ENCODE measurements at places on chromosomes 6 and 20.

GRCh38 chr6:31362751-31363150 lies 5.8 kb upstream of the HLA-B start:
- DNase-seq = no peak

DNA sequence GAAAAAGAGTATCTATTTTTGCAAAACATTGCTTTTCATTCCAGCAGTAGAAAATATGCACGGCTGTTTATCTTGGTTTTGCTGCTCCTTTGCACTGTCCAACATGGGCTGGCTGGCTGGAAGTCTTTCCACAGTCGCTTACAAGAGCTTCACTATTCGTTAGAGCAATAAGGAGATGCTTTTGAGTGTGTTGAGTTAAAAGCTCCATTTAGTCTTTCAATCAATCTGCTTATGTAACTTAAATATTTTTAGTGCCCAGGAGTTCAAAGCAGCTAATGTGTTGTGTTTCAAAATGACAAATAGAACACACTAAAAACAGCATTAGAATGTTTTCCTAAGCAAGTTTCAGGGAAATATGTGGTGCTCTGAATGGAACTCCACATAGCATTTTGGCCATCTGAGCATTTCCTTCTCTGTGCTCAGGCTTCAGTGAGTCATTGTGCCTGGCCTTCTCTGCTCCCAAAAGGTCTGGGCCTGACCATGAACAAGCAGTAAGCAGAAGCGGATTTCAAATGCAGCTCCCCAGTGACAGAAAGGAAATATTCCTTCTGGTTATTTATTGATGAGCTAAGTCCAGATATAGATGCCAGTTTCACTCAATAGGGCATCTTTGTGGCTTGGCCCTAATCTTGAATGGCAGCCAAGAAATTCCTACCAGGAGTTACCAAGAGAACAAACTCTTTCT lies 580.3 kb downstream of the TENT5A start:
- no peak for DNase-seq

- no peak for DNase-seq
These were observed 25.1 kb upstream of the KIAA0408 start for GRCh38 chr6:127484212-127484863.

- DNase-seq = no peak
These were observed 301.5 kb downstream of the CLIC5 start for GRCh38 chr6:45714006-45714730.

DNA sequence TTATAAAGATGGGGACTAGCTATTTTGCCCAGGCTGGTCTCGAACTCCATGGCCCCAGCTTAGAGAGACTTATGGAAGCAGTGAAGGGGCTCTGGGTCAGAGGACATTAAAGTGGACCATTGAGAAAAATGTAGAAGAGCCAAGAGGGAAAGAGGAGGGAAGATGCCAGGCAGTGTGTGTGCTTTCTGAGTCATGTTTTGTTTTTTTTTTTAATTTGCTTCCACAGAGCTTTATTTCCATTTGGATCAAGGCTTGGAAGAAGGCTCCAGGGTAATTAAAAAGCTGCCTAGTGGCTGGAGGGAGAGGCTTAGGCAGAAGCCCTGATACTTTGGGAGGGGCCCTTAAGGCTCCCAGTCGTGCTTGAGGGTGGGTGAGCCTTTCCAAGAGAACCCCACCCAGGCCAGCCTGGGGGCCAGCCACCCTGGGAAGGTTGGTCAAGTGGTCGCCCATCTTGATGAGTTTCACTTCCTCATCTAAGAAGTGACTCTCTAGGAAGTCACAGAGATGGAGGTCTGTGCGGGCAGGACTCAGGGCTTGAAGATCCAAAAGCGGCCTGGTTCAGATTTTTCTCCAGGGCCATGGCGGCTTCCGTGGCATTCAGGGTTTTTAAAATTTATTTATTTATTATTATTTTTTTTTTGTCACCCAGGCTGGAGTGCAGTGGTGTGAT lies 3.0 kb upstream of the ZNF335 start:
- DNase-seq = no peak

- DNase-seq = no peak
These were observed 262.0 kb upstream of the JARID2 start for GRCh38 chr6:14983599-14984518.

- DNase-seq = no peak
These were observed 26.9 kb downstream of the TSHZ2 start for GRCh38 chr20:52999040-52999439.
